Hematopoietic multipotent progenitor cell (in vitro differentiated cells): ENCODE measurements at places on chromosomes 6 and 20.

DNA sequence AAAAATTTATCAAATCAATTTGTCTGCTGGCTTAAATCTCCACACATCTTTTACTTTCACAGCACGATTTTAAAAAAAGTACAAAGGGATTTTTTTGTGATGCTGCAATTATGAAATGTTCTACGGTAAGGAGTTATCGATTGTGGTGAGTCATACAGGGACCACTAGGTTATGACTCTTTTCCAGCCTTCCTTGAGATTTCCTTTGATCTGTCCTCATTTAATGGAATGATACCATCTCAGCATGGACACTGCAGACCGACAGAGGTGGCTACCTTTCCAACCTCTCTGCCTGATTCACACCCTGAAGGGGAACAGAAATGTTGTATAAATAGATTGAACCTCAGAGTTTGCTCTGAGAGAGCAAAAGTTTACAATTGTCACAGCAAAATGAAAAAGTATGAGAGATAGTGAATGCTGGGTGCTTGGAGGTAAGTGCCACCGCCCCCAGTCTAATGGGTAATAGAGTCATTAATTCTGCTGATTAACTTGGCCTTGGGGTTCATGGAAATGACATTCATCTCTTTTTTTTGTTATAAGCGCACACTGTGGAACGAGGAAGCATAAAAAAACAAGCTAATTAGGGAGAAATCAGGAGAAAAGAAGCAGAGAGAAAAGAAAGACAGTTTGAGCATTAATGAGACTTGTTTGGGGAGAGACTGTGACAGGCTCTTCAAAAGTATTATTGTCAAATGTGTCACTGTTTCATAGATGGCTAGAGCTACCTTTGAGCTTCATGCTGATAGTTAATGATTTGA lies 306.0 kb downstream of the RNF144B start:
- no peak for DNase-seq

GRCh38 chr6:1227935-1228753 lies 83.8 kb upstream of the FOXQ1 start:
- DNase-seq, result no peak

- no peak for DNase-seq
Observed at GRCh38 chr6:33316603-33317418, 733 bp downstream of the ZBTB22 start.

DNA sequence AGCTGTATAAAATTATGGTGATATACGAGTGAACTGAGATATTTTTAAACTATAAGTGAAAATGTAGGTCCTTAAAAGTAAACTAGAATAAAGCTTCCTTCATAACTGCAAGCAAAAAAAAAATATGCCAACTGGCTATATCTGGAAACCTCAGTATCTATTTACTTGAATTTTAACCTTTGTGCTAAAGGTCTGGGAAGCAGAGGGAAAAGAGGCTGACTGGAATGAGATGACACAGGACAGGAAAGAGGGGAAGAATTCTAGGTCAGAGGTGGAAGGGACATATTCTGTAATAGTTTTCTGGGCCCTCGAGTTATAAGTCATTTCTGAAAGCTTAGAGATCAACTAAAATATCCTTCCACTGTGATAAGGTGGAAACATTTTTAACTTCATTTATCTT lies 46.8 kb downstream of the AIG1 start:
- no peak for DNase-seq

DNA sequence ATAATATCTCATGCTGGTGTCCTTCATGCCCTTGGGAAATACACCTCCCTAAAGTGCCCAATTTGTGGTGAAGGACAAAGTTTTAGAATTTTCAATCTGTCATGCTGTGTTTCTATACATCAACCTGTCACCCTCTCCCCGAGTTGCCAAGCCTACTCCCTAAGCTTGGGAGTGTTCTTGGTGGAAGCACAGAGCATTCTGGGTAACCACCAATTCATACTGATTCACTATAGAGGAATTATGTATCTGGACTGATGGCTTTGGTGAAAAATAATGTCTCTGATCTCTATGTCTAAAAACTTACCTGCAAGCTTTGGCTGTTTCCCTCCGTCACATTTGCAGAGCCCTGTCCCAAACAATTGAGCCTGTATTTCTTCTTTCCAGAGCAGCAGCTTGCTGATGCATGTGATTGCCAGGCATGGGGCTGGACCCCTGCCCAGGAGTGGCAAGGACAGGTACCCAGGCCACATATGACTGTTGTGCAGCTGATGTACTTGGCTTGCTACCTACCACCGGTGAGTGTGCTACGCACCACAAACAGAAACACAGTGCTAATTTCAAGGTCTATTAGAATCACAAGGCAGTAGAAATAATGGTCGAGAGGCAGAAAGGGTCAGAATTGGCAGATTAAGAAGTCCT lies 202.8 kb upstream of the CITED2 start:
- no peak for DNase-seq

GRCh38 chr20:15702161-15702560 lies 871.1 kb downstream of the KIF16B start:
- no peak for DNase-seq

DNA sequence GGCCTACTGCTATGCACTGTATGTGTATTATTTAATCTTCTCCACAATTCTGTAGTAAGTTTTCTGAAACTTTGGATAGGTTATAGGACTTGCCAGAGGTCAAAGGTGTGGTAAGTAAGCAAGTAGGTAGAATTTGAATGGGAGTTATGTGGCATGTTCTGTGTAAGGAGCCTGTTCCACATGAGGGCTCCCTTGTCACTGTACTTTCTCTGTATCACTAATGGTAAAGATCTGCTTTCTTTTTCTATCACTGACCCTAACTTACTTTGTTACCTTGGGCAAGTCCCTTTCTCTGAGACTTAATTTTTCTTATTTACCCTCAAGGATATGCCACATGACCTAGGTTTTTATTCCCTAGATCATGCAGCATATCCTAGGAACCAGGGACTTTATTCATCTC lies 50.3 kb downstream of the EIF2S2 start:
- no peak for DNase-seq

GRCh38 chr20:17969884-17970409 lies 1.1 kb downstream of the MGME1 start:
- DNase-seq, result no peak

DNA sequence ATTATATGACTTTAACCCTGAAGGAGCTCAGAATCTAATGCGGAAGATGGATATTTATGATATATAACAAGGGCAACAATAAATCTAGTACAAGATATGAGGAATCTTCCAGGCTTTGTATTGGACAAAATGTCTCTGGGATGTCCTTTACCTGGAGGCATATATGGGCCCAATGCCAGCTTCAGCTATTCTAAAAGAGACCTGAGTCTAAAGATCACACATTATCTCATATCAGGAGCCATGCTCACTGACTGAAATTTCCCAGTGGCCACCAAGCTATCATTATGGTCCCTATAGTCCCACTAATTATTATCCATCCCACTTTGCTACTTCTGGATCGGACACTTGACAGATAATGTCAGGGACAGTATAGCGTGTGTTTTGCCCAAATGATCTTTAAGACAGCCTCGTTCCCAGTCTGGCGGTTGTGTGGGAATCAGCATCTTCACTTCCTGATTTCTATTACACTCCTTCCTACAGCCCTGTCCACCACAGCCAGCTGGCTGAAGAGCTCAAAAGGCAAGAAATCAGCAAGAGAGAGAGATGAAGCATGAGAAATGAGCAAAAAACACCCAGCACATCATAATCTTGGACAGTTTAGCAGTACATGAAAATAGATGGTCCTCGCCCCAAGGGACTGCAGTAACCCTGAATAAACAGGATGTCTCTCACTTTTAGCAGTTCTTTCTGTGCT lies 34.9 kb downstream of the KLHL31 start:
- DNase-seq, result no peak

DNA sequence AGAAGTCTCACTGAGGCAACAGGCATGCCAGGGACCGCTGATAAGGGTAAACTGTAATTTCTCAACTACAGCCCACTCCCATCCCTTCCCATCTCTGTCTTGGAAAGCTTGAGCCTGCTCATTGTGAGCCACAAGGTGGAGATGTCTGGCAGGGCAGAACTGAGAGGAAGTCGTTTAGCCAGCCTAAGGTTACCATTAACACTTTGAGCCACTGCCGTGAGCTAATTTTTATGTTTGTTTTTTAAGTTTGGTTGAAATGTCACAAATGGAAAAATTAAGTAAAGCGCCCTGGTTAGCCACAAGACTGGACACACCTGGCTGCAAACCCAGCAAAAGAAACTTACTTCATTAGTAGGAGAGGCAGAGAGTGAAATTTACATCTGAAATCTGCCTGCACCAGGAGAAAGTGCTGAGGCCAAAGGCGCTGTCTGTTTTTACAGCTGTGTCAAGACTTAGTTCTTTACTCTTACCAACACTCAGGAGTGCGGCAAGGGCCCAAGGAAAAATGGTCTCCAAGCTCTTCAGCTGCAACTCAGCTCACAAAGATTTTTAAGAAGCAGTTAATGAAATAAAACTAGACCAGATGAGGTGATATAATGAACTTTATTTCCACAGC lies 50.0 kb upstream of the FAM83C start:
- DNase-seq, result no peak

DNA sequence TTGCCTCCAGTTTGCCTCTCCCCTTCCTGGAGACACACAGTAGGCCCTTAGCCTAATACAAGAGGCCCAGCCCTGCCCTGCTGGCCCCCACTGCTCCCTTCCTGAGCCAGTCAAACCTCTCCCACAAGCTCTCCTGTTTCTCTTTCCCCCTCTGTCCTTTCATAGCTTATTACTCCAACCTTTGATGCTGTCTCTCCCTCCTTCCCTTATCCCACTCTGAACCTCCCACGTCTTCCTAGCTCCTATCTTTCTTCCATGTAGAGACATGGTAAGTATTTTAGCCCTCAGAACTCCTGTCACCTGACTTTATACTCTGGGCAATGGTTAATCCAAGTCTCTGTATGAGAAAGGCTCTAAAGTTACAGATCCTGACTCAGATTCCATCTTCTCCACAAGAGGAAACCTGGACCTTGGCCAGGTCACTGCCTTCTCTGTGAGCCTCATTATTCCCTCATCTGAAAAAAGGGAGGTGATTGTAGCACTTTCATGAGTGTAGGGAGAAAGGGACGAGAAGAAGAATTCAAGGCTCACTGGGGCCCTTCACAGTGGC lies 6.7 kb downstream of the TGIF2 start:
- no peak for DNase-seq

DNA sequence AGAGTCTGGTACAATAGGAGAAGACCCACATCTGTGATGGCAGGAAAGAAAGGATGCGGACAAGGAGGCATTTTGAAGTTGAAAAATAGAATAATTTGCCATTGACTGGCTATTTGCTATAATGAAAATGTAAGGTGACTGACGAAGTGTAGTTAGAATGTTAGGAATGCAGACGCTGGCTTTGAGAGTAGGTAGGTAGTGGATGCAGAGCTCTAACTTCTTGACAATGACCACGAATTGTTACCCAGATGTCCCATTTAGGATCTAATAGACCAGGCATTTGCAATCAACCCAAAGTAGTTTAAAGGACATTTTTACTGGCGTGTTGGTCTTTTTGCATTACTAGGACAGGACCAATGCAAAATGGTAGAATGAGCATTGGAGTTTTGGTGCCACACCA lies 14.2 kb downstream of the MLIP start:
- no peak for DNase-seq

DNA sequence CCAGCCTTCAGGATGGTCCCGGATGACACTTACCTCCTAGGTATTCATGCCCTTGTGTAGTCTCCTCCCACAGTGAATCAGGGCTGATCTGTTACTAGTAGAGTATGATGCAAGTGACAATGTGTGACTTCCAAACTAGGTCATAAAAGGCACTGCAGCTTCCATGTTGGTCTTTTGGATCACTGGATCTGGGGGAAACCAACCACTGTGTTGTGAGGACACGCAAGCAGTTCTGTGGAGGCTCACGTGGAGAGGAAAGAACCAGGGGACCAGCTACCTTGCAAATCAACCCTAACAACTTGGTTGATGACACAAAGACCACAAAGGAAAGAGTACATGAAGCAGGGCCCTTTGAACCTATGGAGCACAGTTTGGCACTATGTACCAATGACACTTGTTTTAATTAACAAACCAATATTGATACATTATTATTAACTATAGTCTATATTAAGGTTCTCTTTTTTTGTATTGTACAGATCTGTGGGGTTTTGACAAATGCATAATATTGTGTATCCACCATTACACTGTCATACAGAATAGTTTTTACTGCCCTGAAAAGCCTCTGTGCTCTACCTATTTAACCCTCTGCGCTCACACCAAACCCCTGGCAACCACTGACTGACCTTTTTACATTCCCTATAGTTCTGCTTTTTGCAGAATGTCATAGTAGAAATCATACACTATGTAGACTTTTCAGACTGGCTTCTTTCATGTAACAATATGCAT lies 16.3 kb upstream of the SDCBP2 start:
- DNase-seq, result no peak

- DNase-seq, result no peak
Observed at GRCh38 chr20:52652271-52652670, 319.9 kb upstream of the TSHZ2 start.

GRCh38 chr20:35625584-35626385 lies 10.2 kb downstream of the SPAG4 start:
- no peak for DNase-seq

DNA sequence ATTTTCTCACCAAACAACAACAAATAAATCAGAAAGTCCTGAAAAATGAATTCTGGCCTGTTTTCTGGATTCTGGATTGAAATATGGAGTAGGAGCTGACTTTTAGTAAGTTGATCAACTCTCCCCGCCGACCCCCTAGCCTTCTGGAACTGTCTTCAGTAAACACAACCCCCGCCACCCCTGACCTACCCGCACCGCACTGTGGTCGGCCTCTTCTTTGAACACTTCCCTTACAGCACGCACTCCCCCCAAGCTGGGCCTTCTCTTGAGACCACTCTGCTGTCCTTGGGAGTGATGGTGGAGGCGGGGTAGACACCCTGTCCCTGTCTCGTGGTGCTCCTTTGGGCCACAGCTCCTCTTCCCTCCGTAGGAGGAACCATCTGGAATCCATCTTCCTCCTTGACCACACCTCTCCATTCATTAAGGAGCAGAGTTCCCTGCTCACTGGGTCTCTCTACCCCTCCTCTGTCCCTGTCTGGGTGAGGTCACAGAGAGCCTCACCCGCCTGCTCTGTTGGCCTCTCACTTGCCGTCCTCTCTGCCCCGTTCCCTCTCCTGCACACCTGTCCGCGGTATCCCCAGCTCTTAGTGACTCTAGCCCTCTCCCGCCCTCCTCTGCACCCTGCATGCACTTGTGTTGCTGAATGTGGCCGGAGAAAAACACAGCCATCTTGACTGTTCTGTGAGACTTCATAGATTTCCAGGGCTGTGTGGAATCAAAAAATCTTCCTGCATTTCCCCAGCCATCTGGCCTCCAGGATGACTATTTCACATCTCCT lies 19.1 kb downstream of the SYNJ2 start:
- DNase-seq, result no peak
